ENCODE measurements at places on chromosomes 1 and 21.
A peak's percentile ranks its signal among the peaks of the same experiment; 100 is the strongest.

- no peak for DNase-seq
Observed at GRCh38 chr1:33072707-33073106, 8.2 kb upstream of the AZIN2 start.

GRCh38 chr1:182739545-182739944 is 50.0 kb upstream of the NPL start:
- DNase-seq = peak; percentile 35

DNA sequence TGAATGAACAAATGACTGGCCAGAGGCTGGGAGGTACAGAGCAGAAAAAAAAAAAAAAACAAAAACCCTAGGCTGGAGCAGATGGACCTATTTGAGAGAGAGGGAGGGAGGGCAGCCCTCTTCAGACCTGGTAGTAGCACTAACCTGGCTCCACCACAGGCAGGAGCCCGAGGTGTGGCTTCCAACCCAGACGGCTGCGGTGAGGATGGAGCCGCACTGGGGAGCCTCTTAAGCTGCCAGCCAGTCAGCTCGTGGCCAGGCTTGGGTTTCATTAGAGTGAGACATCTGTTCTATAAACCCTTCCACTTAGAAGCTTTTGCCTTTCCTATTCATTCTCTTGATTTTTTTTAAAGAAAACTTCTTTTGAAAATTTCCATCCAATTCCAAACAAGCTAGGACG is 16.8 kb downstream of the LGR6 start:
- DNase-seq = peak; percentile 50

DNA sequence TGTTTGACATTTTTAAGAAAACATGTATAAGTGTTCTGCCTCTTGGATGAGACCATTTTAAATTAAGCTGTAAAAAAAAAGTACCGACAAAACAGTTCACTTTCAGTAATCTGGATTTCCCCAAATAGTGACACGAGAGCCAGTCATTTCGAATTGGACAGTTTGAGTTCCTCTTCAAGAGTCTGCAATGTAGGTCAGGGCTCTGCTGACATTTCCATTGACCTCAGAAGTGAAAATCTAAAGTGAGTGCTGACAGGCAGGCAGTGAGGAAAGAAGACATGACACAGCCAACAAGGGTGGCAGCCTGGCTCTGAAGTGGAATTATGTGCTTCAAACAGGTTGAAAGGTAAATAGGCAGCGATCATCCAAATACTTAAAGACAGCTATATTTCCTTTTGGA is at the start of gene IL23R:
TSS of gene IL23R (plus strand) at position 259 of the 400 bp plus-strand sequence. CDS start 1,667 bp downstream, outside the sequence.
- no peak for DNase-seq

Data from WTC11 (cell line).